ENCODE measurements at places on chromosomes 4 and X.

DNA sequence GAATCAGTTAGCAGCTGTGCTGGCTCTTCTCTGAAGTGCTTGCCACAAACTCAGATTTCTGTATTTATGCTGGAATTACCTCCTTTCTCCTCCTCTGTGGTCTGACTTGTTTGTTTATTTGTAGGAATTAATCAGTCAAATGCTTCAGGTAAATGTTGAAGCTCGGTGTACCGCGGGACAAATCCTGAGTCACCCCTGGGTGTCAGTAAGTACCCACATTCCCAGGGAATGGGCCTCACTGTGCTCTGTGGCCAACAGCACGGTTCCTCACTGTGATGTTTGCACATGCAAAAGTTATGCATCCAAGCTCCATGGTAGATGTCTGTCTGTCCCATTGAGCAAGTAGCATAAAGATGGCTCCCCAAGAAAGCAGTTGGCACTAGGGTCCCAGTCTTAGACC lies 169.9 kb downstream of the DCLK2 start:
- DNase-seq, result no peak

- no peak for DNase-seq
Observed at GRCh38 chr4:37799941-37800554, 26.4 kb upstream of the PGM2 start.

DNA sequence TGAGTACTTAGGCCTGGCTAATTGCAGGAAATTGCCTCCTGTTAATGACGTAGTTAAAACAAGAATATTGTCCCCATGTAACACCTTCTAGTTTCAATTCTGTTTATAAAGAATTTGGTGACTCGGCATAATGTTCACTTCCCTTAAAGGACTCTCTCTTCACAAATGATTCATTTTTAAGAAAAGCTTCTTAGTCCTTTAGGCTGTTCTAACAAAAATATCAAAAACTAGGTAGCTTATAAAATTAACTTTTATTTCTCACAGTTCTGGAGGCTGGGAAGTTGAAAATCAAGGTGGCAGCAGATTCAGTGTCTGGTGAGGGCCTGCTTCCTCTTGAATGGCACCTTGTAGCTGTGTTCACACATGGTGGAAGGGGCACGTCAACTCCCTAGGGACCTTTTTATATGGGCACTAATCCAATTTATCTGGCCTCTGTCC lies 23.8 kb downstream of the COL25A1 start:
- no peak for DNase-seq

DNA sequence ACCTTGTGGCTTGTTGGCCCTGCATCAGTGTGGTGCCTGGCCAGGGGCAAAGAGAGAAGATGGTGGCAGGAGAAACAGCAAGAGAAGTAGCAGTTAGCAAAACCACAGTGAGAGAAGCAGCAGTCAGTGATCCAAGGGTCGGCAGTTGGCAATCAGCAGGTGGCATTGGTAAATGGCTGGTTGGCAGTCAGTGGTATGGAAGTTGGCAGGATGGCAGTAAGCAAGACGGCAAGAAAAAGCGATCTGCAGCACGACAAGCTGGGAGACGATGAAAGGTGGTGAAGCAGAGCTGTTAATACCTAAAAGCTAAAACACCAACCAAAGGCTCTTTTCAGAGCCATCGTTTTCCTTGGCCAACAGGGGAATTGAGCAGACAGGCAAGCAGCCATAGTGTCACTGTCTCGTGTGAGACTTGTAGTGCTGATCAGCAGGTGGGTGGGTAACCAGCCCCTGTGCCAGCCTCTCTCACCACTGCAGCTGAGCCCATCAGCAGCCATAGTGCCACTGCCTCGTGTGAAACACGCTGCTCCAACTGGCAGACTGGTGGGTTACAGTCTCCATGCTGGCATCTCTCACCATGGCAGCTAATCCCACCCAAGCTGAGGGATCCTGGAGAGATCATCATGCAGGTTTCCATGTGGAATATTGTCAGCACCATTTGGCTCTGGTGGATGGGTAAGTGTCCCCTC lies 2078.4 kb downstream of the PCDH7 start:
- no peak for DNase-seq

GRCh38 chr4:110480031-110480549 lies 4.1 kb downstream of the ENPEP start:
- DNase-seq, result no peak

DNA sequence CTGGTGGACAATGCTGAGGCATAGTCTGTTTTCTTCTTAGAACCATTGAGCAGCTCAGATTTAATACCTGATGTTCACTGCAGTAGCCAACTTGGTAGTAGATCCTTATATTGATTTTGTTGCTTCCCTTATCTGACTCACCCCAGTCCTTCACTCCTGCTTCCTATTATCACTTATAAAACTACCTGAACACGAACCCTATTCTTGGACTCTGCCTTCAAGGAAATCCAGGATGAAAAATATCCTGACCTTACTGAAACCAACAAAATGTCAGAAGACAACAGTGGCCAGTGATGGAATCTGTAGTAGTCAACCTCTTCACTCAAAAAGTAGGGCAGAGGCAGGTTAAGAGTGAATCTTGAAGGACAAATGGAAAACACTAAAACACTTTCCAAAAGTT lies 98.1 kb downstream of the CPEB2 start:
- DNase-seq, result no peak

DNA sequence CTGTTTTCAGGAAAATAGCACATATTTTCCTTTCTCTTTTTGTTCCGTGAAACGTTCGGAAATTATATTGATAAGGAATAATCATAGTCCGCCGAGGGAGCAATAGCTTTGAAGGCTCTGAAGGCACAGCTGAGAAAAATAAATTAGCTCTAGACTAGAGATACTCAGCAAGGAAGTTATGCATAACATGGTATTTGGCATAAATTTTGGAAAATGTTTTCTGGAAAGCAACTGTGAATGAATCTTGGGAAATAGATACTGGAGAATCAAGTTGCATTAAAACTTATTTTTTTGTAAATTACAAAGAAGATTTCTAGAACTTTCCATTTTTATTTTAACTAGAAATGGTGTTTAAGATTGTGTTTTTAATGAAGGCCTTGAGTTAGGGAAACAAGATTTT lies 92.4 kb downstream of the HPRT1 start:
- no peak for DNase-seq

Measured in H7 (cell line).